ENCODE measurements at places on chromosomes 4 and X.

GRCh38 chr4:17414392-17414791 lies 97.5 kb downstream of the QDPR start:
- H3K36me3 ChIP-seq: no peaks in the 10 kb centered on the region
- no peak overlapping the region for H3K4me3 ChIP-seq
- H3K27ac ChIP-seq: no peak overlapping the region

- H3K36me3 ChIP-seq: no peaks in the 10 kb centered on the region
- DNase-seq: no peak
- no peak overlapping the region for H3K27ac ChIP-seq
These were observed 3.3 kb downstream of the RIPPLY1 start for GRCh38 chrX:106899841-106900240.

- H3K4me1 ChIP-seq: no peaks in the 10 kb centered on the region
- H3K36me3 ChIP-seq: no peaks in the 10 kb centered on the region
- H3K27me3 ChIP-seq: no peaks in the 10 kb centered on the region
- H3K4me3 ChIP-seq: no peak overlapping the region
- no peak for DNase-seq
These were observed 162.0 kb upstream of the GATB start for GRCh38 chr4:151922811-151923210.

- DNase-seq: no peak
- H3K36me3 ChIP-seq: no peaks in the 10 kb centered on the region
- no peaks in the 10 kb centered on the region for H3K4me1 ChIP-seq
- H3K4me3 ChIP-seq: no peak overlapping the region
- no peak overlapping the region for H3K27ac ChIP-seq
- H3K27me3 ChIP-seq: no peaks in the 10 kb centered on the region
These were observed 223.4 kb upstream of the RPL34 start for GRCh38 chr4:108396900-108397497.

DNA sequence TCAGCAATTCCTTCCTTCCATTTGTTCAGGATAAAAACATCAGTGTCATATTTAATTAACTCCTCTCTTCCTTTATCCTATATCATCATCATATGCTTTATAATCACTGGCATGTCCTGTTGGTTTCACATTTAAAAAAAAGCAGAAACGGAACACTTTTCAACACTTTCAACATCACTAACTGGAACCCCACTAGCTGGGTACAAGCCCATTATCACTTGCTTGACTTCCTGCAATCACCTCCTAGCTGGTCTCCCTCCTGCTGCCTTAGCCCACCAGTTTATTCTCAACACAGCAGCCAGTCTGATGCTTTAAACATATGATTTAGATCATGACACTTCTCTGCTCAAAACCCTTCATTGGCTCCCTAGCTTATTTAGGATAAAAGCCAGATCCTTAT lies 116.4 kb upstream of the LSM6 start:
- H3K4me3 ChIP-seq: no peak overlapping the region
- no peak overlapping the region for H3K27ac ChIP-seq
- H3K36me3 ChIP-seq: no peaks in the 10 kb centered on the region
- H3K4me1 ChIP-seq: no peaks in the 10 kb centered on the region

DNA sequence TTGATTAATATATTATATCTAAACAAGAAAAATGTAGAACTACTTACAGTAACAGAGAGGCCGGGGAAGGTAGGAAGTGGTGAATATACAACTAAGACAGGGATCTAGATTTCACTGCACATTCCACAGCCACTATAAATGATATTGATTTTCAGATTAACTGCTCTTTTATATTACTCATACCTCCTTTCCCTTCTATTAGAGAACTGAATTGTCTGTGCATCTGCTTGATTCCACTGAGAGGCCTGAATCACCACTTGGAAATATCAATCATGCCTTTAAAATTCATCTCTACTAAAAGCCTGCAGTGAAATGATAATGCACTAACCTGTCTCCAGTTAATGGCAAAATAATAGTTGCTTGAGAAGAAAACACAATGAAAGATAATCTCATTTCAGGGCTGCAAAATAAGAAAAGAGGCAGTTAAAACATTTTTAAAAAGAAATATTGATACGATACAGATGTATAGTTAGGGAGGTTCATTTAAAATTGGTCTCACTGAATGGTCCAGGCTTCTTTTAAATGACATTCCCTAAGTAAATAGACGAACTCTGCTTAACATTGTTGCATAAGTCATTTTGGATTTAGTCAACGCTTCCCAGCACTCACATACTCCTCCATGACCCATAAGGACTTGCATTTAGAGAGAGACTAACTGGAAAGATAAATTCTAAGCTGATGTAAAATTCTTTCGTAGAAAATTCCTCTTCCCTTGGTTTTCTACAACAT lies 3.8 kb downstream of the ANTXR2 start:
- H3K4me1 ChIP-seq: peaks cover 7% of the 10 kb centered on the region
- no peaks in the 10 kb centered on the region for H3K27me3 ChIP-seq
- H3K27ac ChIP-seq: peak overlapping the region; percentile 89

GRCh38 chrX:3136161-3136961 lies 95.1 kb downstream of the ARSF start:
- DNase-seq: no peak
- no peaks in the 10 kb centered on the region for H3K4me1 ChIP-seq
- no peak overlapping the region for H3K4me3 ChIP-seq
- no peaks in the 10 kb centered on the region for H3K36me3 ChIP-seq
- H3K27ac ChIP-seq: no peak overlapping the region
